ENCODE measurements at places on chromosomes 16 and 17.

DNA sequence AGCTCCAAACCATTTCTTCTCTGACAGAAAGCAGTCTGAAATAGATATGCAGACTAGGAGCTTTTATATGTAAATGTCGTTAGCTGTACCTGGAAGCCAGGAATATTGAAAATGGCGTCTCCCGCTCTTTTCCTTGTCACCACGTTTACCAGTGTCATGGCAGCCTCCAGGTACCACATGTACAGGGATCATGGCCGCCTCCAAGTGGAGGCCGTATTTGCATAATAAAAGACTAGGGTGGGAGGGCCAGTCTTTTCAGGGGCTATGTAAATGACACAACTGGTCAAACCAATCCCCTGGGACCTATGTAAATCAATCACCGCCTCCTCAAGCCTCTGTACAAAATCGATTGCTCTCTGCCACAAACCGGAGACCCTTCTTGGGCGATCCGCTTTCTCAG lies 54.3 kb downstream of the MYOCD start:
- DNase-seq, result no peak

DNA sequence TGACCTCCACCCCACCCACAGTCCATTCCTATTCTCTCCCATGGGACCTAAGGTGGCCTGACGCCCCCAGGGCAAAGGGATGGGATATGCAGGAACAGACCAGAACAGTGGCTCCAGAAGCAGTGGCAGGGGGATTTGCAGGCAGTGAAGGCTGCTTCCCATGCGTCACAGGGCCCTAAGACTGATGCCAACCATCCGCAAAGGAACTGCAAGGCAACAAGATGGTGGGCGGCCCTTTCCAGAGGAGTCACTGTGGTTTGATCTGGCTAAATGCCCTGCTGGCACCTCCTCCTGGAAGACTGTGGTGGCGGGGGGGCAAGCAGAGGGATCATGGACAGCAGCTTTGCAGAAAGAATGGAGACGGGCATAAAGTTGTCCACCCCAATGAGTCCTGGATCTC lies 4.4 kb upstream of the SLC39A11 start:
- no peak for DNase-seq

DNA sequence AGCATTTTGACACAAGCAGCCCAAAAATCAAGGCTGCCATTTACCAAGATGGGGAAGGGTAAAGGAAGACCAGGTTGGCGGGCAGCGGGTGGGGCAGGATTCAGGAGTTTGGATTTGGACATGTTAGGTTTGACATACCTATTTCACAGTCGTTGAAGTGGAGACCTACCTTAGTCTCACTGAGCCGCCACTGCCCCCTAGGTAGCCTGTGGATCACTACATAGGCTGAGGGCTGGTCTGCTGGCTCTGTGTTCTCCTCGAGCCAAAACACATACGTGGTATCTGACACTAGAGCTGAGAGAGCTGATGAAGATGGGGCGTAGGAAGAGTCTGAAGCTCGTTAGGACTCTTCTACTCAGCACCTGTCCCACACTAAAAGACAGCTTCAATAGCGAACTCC lies 115.1 kb downstream of the HIC1 start:
- DNase-seq, result no peak

GRCh38 chr16:79713609-79714309 lies 113.2 kb upstream of the MAF start:
- no peak for DNase-seq

DNA sequence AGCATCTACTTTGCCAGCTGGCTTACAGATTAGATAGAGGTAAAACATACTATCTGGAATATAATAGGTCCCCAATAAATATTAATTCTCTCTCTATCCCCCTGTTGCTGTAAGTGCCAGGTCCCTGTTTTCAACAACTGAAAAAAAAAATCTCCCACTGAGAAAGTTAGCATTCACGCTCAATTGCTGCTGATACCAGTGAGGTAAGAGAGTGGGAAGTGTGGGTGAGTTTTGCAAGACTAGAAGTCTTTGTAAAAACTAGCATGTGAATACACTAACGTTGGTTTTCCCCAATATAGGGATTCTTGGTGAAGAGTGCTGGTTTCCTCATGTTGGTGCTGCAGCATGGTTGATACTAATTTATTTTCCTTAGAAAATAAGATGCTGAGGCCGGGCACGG lies 11.7 kb upstream of the TAOK1 start:
- no peak for DNase-seq

DNA sequence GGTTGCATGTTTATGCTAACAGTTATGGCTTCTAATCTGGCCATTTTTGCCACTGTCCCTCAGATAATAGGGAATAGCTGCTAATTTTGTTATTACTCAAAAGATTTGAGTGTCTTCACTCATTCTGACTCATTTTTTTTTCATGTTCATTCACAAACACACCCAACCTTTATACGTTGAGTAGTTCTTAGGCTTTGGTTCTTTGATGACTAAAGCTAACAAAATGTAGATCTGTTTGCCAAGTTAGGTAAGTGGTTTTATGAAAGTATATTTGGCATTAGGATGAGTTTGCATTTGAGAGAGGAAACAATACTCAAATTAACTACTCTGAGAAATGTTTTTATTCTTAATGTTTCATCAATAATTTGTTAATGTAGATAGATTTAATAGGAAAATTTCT lies 3.6 kb downstream of the MAP2K4 start:
- no peak for DNase-seq

- peak; percentile 7 for DNase-seq
Observed at GRCh38 chr17:50889528-50890118, 23.5 kb upstream of the TOB1 start.

DNA sequence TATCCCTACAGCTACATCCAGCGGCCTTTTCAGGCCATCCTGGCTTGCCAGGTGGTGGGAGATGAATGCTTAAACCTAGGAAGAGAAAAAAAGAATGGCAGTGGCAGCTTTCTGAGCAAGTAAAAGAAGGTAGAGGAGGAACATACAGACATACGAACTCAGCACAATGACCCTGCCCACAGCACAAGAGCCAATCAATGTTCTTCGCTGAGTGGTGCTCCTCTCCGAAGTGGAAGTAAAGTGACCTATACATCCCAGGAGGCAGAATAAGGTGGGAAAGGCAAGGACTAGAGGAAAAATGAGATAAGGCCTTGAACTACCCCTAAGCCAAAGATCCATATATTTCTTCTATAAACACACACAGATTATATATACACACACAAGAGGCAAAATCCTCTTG lies 28.7 kb downstream of the USP31 start:
- DNase-seq, result no peak

DNA sequence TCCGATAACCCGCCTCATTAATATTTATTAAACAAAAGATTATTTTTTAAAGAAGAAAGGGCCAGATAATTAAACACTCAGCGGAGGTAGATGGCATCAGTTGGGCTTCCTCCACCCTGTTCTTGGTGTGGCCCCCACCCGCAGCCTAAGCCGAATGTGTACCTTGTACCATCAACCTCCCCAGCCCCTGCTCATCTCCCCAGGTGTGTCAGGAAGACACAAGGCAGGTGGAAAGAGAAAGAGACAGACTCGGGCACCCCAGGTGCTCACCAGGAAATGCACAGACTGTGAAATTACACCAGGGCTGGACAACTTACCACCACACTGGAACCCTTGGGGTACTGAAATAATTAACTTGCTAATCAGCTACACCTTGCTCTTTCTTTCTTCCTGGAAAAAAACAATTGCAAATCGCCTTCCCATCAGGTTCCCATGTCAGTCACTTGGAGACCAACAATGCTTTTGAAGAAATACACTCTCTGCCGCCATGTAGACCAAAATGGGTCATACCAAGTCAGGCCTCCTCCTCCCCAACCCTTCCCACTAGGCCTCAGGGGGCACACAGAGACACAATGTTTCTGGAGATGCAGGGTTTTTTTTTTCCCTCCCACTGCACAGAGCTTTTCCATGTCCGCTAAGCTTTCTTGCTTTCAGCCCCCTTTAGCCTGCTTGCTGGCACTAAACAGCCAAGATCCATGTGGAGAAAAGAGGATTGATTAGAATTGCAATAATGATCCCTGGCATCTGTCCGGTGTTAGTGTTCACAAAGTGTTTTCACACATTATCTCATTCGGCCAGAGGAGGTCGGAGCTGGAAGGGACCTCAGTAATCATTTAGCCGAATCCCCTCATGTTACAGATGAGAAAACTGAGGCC lies 8.6 kb upstream of the LHX1 start:
- DNase-seq, result no peak

DNA sequence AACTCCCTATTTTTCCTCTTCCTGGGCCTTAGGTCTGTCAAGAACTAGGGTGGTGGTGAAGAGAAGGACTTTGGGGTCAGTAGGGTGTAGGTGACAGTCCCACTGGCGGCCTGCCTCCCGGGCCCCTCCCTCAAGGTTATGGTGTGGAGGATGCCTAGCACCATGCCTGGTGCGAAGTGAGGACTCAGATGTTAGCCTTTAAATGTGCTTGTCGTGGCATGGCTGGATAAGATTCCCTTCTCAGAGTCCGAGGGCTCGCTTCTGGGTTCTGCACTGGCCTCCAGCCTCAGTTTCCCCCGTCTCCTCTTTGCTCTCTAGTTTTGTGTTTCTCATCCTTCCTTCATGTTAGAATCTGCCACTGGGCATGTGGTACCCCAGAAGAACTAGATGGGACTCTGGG lies 32.0 kb downstream of the HAPSTR1 start:
- no peak for DNase-seq

GRCh38 chr16:88922114-88922825 lies 54.7 kb downstream of the CBFA2T3 start:
- DNase-seq, result no peak

DNA sequence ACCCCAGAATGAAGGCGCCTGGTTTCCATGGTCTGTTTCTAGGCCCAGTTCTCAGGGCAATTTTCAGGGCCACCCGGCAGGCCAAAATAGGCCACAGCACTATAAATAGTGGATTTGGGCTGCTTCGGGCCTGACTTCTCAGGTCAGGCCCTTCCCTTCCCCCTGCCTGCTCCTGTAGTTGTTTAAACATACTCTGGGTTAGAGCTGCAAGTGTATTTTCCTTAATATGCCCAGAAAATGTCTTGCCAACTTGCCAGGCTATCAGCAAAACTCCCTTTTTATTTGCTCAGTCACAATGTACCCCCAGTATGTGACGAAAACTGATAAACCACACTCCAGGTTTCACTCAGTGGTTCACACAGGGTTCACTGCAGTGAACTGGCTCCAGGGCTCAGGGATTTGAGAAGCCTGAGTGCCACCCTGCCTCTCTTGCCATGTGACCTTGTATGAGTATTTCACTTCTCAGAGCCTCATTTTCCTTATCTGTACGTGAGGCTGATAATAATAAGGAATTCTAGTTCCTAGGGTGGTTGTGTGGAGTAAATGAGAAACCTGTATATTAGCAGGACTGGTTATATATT lies 76.5 kb downstream of the GPRC5B start:
- DNase-seq, result no peak

DNA sequence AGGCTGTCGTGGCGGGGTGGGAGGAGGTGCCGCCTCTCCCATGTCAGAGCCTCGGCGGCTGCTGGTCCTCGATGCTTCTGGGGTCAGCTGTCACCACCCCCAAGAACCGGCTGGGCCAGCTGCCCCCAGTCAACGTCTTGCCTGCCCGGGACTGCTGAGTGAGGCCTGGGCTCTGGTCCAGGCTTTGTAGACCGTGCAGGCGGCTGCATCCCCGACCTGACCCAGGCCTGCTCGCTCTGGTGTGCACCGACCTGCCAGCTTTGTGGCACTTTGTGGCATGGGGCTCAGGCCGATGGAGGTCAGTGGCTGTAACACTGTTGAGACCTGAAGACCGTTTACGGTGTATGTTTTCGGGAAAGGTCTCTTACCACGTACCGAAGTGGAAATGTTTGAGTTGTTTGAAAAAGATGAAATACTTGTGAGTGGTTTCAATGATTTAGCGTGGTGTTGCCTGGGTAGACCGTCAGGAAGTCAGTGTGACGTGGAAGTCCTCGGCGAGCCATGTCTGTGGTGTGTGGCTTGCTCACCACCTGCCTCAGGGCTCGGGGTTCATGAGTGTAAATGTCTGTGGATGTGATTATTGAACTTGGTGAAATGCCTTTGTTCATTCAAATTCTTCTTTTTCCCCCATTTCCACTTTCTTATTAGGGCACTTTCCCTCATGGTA lies 53.2 kb upstream of the ZNF750 start:
- DNase-seq, result no peak

DNA sequence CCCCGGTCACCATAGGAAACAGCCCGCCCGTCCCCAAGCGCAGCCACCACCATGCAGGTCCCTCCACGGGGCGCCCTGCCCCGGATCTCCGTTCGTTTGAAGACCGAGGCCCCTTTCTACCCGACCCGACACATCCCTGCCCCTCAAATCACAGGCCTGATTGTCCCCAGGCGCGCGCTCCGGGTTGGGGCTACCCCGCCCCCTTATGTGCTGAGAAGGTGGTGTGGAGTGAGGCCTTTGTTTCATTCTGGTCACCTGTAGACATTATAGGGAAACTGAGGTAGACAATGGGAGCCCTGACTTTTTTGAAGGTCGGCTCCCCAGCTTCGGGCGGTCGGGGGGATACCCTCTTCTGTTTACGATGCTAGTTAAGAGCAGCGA lies 763 bp upstream of the ACTG1 start:
- no peak for DNase-seq

- no peak for DNase-seq
Observed at GRCh38 chr17:54920819-54921218, 20.2 kb downstream of the TOM1L1 start.

DNA sequence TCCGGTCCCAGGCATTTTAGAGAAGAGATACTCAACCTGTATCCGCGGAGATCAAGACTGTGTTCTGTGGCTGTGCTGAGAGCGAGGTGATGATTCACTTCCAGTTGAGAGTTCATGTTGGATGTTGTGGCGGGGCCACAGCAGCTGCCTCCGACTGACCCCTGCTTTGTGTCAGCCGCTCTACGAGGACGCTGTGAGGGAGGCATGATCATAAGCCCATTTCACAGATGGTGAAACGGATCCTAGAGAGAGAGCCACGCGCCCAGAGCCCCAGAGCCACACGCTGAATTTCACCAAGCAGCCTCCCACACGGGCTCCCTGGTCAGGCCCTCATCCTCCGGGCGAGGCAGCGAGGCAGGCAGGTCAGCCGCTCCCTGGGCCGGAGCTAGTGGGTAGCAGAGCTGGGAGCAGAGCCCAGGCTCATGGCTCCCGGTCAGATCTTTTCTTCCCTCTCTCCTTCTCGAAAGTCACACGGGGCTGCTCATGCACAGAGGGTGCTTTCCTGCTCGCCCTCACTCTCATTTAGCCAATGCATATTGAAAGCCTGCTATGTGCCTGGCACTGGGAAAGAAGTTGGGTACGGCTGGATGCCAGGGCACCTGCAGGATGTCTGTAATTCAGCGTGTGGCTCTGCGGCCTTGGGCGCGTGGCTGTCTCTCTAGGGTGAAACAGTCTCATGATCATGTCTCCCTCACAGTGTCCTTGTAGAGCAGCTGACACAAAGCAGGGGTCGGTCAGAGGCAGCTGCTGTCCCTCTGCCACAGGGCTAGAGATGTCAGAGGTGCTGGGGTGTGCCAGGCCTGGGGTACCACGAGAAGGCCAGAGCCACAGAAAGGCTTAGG lies 155.6 kb upstream of the CHMP6 start:
- DNase-seq, result peak; percentile 70

All from head of caudate nucleus (tissue), 42 donors.